ENCODE measurements at places on chromosomes 6 and 20.
A peak's percentile ranks its signal among the peaks of the same experiment; 100 is the strongest.

DNA sequence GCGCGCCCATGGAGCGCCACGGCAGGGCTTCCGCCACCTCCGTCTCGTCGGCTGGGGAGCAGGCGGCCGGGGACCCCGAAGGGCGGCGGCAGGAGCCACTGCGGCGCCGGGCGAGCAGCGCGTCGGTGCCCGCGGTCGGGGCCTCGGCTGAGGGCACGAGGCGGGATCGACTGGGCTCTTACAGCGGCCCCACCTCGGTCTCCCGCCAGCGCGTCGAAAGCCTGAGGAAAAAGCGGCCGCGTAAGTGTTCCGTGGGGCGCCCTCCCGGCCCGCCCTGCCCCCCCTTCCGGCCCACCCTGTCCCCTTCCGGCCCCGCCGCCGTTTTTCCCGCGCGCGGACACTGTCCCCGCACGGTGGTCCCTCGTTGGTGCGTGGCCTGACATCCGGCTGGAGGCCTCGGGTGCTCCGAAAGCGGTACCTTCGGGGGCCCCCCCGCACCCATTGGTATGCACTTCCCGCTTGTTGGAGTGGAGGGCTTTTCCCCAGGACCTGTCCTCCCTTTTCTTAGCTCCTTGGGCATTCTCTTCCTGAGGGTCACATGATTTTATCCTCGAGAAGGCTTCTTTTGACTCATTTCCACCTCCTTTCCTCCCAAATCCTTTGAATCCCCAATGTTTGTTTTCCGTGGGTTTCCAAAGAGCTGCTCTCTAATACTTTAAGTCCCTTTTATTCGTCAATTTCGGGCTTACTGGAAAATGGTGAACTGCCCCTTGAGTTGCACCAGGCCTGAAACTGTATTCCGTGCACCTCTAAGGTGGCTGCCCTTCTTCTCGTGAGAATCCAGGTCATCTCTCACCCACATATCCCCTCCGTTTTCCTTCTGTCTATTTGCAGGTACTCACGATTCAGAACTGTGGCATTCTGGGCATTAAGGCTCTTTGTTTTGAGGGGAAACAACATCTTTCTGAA is 556 bp downstream of the PANK2 start:
- DNase-seq = no peak

DNA sequence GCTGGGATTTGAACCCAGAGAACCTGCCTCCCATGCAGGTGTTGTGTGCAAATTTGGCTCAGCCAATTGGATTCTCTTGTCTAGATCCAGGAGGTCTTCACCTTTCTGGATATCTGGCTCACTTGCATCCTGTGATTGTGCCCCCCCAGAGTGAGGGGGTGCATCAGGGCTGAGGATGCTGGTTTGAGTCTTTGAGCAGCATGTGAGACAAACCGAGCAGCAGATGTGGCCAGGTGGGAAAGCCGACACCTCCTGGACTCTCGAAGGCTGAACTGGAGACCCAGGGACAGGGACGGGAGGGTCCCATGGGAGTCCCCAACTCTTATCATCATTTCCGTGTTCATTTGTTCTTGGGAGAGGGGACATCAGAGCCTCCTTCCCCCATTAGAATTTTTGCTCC is 30.6 kb upstream of the SULF2 start:
- no peak for DNase-seq

DNA sequence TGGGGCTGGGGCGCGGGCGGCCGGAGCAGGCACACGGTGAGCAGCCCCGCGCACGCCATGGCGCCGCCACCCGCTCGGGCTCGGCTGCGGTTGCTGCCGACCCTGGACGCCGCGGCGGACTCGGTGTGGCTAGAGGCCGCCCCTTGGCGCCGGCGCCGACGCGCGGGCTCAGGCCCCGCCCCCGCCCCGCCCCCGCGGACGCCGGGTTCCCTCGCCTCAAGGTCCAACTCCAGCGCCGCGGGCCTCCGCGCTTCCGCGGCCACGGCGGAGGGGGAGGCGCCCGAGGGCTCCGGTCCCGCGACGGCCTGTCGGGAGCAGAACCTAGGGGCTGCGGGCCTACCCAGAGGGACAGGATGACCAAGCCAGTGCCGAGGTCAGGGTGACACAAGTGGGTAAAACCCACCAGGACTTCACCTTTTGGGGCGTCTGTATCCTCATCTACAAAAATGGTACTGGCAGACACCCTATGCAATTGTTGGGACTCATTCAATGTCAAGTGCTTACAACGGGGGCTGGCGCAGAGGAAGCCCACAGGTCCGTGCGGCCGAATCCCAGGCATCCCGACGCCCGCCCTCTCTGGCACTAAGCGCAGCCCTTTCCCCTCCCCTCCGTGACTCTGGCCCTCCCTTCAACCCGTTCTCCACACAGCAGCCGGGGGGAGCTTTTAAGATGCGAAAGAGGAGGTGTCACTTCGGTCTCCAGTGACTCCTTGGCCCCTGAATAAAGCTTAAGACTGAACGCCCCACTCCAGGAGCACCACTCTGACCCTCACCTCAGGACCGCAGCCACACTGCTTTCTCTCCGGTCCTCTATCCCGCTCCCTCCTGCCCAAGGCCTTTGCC is at the start of gene NECAB3:
Gene NECAB3 (minus strand): TSS at position 135 of the 842 bp plus-strand sequence. CDS start 76 bp downstream, at position 59.
- no peak for DNase-seq

- no peak for DNase-seq
Measured at GRCh38 chr6:90465686-90466085, 121.2 kb downstream of the MAP3K7 start.

- DNase-seq = no peak
Measured at GRCh38 chr6:166402582-166403277, 20.0 kb upstream of the MPC1 start.

DNA sequence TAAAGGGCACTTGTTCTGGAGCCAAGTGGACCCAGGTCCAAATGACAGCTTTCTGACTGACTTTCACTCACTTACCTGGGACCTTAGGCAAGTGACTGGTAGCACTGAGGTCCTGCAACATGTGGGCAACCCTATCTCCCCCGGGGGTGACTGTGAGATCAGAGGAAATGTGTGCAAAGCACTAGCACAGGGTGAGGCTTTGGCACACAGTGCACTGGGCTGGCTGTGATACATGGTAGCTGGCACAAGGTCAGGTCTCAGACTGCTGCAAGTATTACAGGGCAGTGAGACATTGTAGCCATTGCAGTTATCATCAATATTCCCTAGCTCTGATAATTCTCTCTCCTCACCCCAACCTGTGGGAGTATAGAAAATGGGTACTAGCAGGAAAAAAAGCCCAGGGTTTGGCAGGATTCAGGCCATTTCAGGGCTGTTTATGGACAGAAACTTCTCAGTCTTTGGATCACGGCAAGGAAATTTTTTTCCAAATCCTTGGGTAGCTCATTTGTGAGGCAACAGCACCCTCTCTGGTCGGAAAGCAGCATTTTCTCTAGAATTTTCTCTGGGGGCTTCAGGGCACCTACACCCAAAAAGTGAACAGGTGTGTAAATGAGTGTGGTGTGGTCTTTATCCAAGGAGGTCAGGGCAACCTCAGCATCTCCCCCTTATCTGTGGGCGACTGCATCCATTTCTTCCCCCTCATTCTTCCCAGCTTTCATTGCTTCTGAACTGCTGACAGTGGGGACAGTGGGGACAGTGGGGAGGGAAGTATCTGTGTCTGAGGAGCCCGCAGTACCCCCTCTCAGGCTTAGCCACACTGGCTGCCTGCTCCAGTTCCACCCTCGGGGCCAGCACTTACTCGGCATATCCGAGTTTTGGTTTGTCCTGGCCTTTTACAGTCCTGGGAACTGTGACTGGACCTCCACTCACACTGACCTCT is 148.7 kb upstream of the PHACTR3 start:
- peak; percentile 63 for DNase-seq

- DNase-seq = no peak
Measured at GRCh38 chr20:14707865-14708596, 370.6 kb upstream of the FLRT3 start.

- DNase-seq = no peak
Measured at GRCh38 chr6:71088166-71088565, 131.3 kb upstream of the B3GAT2 start.

- DNase-seq = no peak
Measured at GRCh38 chr6:17240803-17241500, 40.2 kb upstream of the RBM24 start.

GRCh38 chr6:157603314-157603940 is 219.6 kb upstream of the SNX9 start:
- DNase-seq = no peak

All from cerebellar nuclear complex (tissue), 1 donor.